ENCODE measurements at places on chromosomes 12 and 14.
A peak's percentile ranks its signal among the peaks of the same experiment; 100 is the strongest.

GRCh38 chr12:76337583-76337982, 10.6 kb downstream of the BBS10 start:
- no peak for DNase-seq

DNA sequence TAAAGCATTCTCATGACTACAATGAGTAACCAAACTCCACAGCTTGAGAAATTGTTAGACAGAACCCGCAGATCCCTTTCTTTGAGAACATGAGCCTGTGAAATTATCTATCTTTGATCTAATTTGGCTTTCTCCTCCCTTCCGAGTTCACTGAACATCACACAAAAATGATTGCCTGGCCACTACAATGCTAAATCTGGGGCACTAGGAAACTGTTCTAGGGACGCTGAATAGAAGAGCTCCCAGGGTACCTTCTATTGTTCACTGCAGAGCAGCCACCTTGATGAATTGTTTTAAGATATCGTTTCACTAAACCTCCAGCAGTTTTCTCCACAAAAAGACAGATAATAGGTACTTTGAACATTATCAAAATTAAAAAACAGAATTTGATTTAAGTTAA, 47.5 kb downstream of the SINHCAF start:
- DNase-seq, result no peak

GRCh38 chr14:104343294-104343625, 204.9 kb downstream of the KIF26A start:
- no peak for DNase-seq

DNA sequence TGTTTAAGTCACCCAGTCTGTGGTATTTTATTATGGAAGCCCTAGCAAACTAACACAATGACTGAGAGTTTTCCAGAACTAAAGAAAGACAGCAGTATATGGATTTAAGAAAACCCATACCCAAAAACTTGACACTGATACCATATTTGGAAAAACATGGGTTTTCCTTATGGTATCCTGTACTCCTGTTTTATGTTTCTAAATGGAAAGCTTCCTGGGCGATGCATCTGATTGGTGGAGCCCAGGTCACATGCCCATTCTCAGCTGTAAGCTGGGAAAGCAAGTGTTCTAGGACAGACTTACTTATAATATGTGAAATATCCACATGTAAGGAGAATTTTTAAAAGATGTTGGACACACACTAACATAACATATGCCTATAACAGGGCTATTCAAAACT, 4.5 kb upstream of the RNASE4 start:
- peak; percentile 10 for DNase-seq

DNA sequence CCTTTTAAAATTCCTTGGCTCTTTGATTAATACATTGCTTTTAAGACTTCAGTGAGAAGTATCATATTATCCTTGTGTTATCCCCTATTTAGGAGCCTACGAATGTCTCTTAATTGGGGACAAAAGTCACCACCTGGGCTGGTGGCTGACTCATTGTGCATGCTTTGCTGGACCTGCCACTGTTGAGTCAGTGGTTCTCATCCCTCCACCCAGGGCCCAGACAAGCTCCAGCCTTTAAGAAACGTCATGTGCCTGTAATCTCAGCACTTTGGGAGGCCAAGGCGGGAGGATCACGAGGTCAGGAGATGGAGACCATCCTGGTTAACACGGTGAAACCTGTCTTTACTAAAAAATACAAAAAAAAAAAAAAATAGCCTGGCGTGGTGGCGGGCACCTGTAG, 57.9 kb downstream of the OTX2 start:
- DNase-seq, result no peak

GRCh38 chr12:108709697-108710096, 21.6 kb downstream of the CORO1C start:
- DNase-seq, result no peak

DNA sequence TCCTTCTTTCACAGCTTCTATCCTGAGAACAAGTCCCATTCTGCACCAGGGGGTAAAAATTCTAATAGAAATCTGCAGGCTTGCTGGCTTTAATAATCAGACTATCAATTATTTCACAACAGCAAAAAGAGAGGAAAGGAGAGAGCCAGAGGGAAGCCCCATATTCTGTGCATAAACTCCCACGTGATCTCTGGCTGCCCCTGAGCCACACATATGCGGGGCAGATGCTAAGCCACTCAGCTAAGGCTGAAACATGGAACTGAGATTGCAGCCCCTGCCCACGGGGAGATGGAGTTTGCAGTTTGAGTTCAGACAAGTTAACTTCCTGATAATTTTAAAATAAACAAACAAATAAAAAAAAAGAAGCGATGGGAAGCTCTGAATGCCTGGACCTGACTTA, 254.4 kb upstream of the CCDC196 start:
- DNase-seq, result no peak

DNA sequence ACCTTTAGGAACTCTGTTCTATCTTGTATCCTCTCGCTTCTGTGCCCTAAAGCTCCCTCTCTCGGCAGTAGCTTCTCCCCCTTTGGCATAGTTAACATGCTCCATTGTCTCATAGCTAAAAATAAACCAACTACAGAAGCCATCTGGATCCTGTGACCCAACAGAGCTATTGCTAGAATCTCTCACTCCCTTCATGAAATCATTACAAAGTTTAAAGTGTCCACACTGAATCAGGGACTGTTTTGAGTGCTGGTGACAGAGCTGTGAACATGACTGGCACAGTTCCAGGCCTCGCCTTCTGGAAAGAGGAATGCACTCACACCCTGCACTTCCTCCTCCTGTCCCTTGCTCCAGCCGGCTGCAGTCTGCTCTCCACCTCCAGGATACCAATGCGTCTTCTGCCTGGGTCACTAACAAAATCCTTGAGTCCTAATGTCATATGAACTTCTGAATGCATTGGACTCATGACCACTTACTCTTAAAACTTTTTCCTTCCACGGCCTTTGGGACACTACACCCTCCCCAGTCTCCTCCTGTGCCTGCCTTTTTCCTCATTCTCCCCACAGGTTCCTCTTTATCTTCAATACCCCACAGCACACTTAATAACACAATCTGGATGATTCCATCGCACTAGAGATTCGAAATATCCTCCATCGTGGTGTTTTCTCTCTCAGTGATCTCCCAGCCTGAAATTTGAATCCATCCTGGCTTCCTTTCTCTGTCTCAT, 13.2 kb downstream of the PLBD1 start:
- peak; percentile 70 for DNase-seq

- DNase-seq, result no peak
Measured at GRCh38 chr14:74538411-74539391, 45.1 kb downstream of the ISCA2 start.

- DNase-seq, result no peak
Measured at GRCh38 chr12:119432949-119433348, 98.4 kb downstream of the CCDC60 start.

DNA sequence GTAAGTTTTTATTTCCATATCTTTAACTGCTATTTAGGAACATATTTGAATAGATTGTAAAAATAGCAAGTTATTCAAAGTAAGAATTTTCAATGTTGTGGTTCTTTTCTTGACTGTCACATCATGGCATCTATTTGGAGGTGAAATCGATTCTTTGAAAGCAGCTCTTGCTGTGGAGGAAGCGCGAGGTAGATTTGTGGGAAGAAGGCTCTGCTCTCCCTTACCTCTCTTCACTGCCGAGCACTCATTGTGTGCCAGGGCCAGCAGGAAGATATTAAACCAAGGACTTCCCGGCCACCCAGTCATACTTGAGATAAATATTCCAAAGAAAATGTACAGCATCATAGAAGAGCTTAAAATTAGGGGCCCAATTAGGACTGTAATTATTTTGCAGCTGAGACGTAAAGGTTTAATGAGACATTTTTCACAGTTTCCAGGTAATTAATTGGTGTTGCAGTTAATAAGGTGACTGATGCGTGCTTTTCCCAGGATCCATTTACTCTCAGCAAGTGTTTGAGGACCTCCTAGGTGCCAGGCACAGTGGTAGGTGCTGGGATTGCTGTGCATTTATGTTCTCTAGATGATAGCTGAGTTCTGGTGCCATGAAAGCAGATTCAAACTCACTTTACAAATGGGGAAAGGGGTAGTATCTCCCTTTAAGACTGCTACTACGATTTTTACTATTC, 89.2 kb upstream of the DYNC1H1 start:
- DNase-seq, result no peak

GRCh38 chr14:93073910-93074769, 41.6 kb downstream of the ITPK1 start:
- DNase-seq, result peak; percentile 100

DNA sequence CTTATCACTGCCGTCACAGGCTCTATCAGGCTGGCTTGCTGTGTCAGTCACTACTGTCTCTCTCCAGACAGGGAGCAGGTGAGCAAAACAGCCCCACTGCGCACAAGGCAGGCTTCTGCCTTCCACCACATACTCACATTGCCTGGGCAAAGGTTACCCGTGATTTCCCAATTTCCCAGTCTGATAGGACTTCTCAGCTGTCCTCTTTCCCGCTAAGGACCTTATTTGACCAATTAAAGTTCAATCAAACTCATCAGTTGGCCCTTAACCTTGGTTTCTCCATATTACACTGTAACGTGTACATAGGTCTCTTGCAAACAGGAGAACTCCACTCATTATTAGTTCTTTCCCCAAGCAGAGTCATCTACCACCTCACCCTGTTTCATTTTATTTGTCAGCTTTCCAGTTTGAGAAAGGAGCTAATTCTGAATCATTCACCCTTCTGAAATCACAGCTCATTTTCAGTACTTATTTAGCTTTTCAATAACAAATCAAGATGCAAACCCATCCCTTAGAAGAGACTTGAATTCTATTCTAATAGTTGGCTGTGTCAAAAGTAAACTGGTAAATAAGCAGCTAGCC, 170.8 kb downstream of the ESR2 start:
- no peak for DNase-seq

DNA sequence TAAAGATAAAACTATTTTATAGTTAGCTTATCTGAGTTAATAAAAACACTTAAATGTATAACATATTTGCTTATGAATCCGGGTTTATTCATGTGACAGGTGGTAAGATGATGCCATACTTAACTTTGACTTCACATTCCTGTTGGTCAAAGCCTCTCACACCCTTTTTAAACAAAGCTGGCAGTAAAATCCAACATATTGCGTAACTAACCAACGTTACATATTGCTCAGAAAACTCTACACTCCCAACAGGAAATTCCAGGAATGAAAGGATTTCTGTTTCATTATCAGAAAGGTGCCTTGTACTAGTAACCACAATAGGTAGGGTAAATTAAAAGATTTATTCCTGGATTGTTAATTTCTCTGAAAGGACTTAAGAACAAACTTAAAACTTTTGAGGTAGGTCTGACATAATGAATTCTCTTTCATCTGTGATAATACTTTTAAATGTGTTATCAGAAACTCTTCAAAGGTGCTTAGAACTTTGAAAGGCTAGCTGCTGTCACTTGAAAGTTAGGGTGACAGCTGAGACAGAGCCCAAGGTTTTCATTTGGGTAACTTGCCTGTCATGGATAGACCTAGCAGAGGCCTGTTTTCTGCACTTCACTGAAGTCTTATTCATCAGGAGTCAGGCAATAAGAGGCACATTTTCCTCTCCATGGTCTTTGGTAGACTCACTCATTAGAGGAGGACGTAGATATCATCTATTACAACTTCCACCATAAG, 23.8 kb upstream of the CATSPERB start:
- DNase-seq, result no peak

GRCh38 chr12:18546399-18546798, 191.4 kb downstream of the PLCZ1 start:
- no peak for DNase-seq

DNA sequence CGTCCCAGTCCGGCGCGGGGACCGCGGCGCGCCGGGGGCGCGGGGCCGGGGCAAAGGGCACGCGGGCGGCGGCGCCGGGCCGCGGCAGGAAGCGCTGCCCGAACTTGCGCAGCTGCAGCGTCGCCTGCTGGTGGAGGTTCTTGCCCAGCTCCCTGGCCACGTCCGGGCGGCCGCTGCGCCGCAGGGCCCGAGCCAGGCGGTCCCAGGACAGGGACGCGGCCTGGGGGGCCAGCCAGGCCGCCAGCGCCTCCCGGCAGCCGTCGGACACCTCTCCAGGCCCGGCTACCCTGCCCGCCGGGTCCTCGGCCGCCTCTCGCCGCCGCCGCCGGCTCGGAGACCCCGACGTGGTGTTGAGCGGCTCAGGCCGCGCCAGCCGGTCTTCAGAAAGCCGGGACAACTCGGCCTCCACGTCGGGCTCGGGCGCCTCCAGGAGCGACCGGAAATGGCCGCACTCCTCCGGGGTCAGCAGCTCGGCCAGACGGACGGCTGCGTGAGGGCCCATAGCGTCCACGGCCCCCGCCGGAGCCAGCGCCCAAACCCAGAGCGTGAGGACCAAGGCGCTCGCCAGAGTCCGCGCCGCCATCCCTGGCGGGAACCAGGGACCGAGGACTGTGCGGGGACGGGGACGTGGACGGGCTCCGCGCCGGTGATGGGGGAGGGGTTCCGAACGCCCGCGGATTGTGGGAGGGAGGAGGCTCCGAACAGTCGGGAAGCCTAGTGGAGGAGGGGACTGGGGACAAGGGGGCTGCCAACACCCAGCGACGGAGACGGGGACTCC, 34.0 kb downstream of the FIGNL2 start:
- DNase-seq, result peak; percentile 43

- DNase-seq, result no peak
Measured at GRCh38 chr12:89632778-89633177, 75.9 kb downstream of the ATP2B1 start.

DNA sequence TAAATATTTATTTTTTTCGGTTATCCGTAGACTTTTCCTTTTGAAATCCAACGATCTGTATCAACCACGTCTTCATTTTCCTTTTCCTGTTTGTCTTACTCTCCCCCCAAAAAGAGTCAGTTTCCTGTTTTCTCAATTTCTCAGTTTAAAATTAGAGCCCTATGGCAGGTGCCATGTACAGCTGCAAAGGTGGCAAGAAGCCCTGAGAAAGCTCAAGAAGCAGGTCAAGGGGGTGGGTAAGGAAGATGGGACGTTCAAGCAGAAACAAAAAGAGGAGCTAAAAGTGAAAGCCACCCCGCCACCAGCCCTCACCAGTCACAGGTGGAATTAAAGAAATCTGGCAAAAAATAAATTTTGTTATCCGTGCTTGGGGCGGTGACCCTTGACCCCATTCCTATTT, 26.7 kb downstream of the SLC35E3 start:
- DNase-seq, result no peak
